Activated T-cell treated with anti-CD3 and anti-CD28 coated beads for 24 hours (primary cell): ENCODE measurements at places on chromosomes 3 and 15.

GRCh38 chr3:64440498-64440897 is 215.2 kb upstream of the PRICKLE2 start:
- no peak for DNase-seq

GRCh38 chr15:39944726-39945125 is 10.8 kb downstream of the EIF2AK4 start:
- no peak for DNase-seq

DNA sequence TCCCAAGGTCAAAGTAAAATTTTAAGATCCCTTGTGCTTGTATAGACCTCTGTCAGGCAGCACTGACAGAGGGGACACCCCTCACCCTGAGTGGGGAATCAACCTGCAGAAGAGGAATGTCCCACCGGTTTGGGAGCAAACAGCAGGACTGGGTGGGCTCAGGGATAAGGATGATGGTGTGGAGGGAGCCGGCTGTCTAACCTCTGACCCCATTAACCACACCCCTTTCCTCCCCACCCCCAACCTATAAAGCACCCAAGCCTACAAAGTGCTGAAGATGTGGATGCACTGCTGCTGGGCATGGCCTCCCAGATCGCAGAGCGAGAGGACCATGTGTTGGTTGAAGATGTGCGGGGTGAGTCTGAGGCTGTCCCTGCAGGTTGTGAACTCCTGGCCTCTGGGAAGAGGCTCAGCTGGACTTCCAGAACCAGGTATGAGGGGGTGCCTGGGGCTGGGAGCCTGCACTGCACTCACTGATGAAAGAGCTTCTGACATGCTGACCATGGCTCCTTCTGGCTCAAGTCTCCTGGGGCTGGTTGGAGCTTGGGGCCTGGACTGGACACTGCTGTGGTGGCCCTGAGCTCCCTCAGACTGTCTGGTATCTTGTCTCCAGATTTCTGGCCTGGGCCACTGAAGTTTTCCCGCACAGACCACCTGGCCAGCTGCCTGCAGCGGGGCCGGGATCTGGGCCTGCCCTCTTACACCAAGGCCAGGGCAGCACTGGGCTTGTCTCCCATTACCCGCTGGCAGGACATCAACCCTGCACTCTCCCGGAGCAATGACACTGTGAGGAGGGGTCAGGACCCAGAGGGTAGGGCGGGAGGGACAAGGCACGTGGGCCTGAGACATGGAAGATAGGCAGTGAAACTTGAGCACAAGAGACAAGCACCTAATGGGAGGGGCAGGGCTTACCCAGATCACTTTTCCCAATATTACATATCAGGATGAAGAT is 9.3 kb downstream of the DUOX1 start:
- DNase-seq: no peak

DNA sequence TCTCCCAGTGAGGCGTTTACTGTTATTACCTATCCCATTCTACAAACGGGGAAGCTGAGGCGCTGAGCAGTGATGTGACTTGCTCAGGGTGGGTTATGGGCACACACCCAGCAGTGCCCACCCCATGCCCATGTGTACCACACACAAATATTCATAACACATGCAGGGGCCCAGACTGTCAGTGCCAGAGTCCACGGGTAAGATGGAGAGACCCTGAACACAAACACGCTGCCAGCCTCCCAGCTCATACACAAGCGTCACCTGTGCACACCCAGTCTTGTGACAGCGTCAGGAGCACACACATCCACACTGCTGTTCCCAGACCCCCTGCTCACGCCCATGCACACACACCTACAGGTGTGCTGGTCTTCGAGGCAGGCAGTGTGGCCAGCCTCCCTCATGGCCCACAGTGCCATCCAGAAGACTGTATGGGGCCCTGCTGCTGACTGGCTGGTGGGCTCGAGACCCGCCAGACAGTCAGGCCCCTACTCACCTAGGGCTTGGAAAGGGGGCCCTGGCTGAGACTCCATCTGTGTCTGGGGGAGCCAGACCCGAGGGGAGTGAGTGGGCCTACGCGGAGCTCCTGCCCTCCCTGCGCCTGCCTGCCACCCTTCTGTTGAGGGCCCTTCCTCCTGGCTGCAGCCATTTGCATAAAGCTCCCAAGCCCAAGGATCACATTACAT is 39.4 kb downstream of the DNAJB8 start:
- no peak for DNase-seq

DNA sequence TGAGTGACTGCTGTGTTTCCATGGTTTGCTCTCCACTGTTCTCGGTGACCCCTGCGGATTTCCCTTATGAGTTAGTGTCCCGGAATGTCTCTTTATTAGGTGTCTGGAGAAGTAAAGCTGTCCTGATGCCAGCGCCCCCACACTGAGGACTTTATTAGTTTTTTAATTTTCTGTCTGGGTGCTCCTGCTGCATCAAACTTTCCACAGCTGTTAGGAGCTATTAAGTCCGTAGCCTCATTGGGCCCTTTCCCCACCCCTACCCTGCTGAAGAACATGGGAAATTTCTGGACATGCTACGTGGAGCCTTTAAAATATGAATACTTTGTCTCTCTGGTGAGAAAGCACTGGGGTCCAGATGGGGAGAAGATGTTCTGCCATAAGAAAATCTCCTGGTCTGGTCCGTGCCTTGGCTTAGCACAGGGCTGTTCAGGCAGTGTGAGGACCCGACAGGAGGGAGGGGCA is 161.7 kb upstream of the HES1 start:
- DNase-seq: no peak

- no peak for DNase-seq
These were observed 5.2 kb upstream of the CLK3 start for GRCh38 chr15:74610302-74610951.

- peak; percentile 87 for DNase-seq
These were observed at the start of gene RPL22L1 for GRCh38 chr3:170869645-170870593. RPL22L1 (minus strand) TSS chr3:170870195; CDS start chr3:170870167, 28 bp downstream.

DNA sequence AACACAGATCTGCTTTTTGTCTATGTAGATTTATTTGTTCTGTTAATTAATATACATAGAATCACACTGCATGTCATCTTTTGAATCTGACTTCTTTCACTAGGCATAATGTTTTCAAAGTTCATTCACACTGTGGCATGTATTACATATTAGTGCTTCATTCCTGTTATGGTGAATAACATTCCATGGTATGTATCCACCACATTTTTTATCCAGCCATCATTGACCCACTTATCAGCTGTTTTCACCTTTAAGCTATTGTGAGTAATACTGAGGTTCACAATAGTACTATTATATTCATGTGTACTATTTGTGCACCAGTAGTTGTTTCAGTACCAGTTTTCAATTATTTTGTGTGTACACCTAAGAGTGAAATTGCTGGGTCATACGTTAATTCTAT is 230.6 kb upstream of the CNTN3 start:
- no peak for DNase-seq

GRCh38 chr3:124442463-124442862 is 287.8 kb upstream of the UMPS start:
- no peak for DNase-seq

DNA sequence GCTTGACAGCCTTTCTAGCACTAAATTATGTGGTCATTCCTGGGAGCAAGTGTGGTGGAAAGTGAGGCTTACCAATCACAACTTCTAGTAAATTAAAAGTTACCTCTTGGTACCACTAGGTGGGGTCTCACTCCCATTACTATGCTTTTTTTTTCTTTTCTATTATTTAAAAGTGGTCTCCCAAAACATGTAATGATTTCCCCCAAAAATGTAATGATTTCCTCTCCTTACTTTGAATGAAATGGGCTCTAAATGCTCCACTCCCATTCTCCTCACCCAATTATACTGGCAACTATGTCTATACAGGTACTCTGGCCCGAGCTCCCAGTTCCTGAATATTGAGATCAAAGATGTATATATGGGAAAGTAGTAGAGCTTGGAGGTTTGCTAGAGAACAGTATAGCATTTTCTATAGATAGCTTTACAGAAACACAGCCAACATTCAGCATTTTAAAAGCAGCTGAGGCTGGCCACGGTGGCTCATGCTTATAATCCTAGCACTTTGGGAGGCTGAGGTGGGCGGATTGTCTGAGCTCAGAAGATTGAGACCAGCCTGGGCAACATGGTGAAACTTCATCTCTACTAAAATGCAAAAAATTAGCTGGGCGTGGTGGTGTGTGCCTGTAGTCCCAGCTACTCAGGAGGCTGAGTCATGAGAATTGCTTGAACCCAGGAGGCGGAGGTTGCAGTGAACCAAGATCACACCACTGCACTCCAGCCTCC is 70.9 kb downstream of the DCUN1D1 start:
- DNase-seq: no peak

GRCh38 chr15:48089702-48090101 is 31.1 kb upstream of the SLC24A5 start:
- DNase-seq: no peak

DNA sequence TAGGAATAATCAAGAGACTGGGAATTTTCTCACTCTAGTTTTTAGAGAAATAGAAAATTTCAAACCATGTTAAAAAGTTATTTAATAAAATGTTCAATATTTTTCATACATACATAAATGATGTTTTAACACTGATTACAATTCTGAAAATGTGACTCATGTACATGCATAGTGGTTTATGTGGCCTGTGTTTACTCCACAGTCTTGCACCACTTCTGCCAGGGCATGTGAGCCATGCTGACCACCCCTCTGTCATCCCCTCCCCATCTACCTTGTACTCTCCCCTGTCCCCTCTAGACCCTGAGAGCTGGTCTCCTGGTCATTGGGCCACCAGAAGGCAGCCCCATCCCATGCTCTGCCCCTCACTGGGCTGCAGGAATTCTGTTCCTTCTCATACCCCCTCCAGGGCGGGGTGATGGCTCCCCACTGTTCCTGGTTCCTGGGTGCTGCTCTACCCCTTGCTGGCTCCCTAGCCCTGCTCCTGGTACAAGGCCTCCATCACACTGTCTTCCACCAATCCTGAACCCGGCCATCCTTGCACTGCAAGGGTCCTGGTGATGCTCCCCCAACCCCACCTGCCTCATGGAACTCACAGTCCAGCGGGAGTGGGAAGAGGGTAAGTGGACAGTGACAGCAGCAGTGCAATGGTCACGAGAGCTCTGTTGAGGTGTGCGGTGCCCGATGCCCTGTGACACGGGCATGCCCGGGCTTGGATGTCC is 24.2 kb upstream of the SLC41A3 start:
- no peak for DNase-seq

- DNase-seq: no peak
These were observed 8.6 kb downstream of the TLE3 start for GRCh38 chr15:70088887-70089691.

DNA sequence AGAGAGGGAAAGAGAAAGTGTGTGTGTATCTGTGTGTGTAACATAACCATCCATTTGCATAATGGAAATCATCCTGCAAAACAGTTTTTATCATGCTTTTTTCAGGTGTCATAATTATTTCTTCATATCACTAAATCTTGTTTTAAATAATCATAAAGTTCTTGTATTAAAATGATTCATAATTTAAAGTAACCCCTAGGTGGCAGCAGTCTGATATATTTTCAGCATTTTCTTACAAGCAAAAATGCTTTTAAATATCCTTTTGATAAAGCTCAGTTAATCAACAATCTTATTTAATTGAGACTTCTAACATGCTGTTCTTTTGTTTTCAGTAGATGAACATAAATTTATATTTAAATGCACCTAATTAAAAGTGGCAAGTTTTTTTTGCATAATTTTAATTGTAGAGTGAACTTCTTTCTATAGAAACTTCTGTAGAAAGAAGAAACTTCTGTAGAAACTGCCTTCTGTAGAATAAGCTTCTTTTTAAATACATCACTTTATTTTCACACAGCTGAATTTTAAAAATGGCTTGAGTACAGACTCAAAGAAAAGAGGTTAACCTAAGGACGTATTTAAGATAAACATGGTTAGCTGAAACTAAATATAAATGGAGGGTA is 72.5 kb downstream of the OPA1 start:
- no peak for DNase-seq

- no peak for DNase-seq
These were observed 757 bp downstream of the PAQR5 start for GRCh38 chr15:69299451-69299886.

DNA sequence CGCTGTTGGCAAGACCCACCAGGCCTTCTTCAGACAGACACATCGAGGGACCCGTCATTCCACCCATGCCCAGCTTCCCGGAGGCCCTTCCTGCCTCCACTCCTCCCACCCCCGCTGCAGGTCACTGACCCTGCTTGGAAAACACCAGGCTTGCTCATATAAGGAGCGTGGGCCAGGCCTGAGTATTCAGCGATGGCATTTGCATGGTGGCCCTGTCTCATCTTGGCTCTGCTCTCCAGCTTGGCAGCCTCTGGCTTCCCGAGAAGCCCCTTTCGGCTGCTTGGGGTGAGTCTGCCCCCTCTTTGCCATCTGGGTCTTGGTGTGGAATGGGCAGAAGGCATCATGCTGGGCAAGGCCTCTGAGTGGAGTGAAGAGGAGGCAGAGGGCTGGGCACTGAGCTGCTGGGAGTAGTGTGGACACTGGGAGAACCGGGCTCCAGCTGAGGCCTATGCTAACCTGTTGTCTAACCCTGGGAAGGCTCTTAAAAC is at the start of gene ITIH3:
Gene ITIH3, plus strand, starts transcription at position 185 of the 488 bp plus-strand sequence. Its CDS starts 8 bp downstream, at position 193.
- no peak for DNase-seq

DNA sequence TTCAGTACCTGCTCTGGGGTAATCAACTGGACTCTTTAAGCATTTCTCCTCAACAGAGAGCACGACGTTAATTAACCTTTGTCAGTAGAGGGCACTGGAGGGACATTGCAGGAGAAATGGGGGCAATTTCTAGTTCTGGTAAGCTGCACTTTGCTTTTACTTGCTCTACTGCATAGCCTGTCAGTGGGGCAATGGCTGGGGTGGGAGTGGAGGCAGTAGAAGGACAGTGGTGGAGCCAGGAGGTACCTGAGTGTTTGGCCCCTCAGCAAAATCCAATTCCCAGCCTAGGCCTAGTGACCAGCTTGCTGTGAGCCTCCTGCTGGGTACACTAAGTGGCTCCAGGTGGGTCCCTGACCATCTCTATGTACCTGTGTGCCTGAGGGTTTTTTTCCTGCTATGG is 18.3 kb upstream of the MED12L start:
- DNase-seq: no peak

DNA sequence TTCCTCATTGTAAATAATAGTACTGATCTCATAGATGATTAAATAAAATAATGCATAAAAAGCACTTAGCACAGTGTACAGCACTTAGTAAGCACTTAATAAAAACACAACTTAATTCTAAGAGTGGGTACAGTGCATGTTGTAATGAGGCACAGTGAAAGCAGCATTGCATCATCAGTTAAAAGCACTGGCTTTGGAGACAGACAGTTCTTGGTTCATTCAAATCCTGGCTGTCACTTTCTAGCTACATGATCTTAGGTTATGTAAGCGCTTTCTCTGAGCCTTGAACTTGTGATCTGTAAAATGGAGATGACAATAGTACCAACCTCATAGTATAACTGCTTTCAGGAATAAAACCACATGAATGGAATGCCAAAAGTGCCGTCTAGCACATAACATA is 151.5 kb downstream of the DPH6 start:
- DNase-seq: no peak

- DNase-seq: no peak
These were observed 12.6 kb downstream of the PDHB start for GRCh38 chr3:58421004-58421403.

- DNase-seq: no peak
These were observed 126.4 kb downstream of the GREM1 start for GRCh38 chr15:32844118-32844711.

DNA sequence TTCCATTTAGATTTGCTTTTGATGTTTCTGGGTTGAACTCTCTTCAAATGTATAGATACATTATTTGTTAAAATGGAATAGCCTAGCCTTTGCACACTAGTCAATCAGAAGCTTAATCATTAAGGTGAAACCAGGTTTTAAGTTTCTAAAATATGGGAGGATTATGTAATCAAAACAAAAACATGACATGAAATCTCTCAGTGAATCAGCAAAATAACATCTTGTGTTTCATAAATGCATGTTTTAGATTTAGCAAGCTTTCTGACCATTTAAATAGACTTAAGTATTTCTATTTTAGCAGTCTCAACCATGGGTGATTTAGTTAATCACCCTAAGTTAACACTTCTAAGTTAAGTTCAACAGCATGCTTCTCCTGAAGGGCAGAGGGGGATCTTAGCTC is 11.3 kb downstream of the GTF2E1 start:
- DNase-seq: no peak
